ENCODE measurements at places on chromosomes 5 and 9.

DNA sequence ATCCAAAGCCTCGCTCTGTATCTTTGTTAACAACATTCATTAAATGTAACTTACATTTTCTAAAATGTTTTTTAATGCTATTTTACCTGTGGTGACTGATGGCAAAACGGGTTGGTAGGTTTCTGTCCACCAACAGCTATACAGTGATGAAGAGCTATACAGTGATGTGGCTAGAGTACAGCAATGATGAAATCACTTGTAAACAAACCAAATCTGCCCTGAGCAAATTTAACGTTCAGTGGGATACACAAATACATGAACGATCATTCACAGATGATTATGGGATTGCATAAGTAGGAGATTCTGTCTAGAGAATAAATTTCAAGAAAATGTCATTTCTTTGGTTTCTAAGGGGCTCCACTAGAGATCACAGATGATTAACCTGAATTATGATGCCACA is 132.7 kb downstream of the MPDZ start:
- peak; percentile 44 for DNase-seq

GRCh38 chr9:6426117-6426516 is 13.1 kb downstream of the UHRF2 start:
- DNase-seq: peak; percentile 64

DNA sequence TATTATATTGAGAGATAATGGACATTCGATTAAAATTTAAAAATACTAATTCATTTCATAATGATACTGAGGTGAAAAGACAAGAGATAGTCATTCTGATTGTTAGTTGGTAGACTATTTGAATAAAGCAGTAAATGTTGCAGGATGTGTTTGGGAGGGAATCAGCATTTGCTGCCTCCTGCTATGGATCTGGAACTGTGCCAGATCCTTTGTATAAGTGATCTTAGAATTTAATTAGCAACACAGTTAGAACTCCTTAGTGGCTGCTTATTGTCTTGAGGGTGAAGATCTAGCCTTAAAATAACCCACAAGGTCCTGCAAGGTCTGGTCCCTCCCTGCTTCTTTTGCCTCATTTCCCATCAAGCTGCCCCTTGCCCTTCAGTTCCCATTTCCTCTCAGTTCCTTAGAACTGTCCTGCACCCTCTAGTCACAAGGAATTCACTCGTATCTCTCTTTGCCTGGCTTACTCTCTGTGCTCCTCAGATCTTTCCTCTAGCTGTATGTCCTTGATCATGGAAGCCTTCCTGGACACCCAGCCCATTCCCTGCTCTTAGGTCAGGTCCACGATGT is 12.5 kb downstream of the LECT2 start:
- DNase-seq: no peak

GRCh38 chr5:109455598-109456096 is 45.9 kb upstream of the PJA2 start:
- DNase-seq: peak; percentile 100

DNA sequence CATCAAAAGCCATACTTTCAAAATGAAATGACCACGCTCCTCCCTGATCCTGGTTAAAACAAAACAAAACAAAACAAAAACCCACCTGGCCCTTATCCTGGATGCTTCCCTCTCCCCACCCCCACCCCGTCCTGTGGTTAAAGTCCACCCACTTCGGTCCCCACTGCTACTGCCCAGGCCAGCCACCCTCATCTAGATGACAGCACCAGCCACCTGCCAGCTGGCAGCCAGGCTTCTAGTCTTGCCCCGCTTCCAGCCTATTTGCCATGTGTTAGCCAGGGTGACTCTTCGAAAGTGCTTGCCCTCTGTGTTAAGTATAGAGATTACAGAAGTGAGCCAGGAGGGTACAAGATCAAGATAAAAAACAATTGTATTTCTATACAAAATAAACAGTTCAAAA is 27.5 kb upstream of the NCS1 start:
- no peak for DNase-seq

- no peak for DNase-seq
Observed at GRCh38 chr9:89822996-89823395, 218.2 kb downstream of the GADD45G start.

GRCh38 chr5:146076455-146076854 is 28.9 kb downstream of the PLAC8L1 start:
- no peak for DNase-seq

GRCh38 chr5:101473483-101473882 is 570.4 kb upstream of the ST8SIA4 start:
- peak; percentile 17 for DNase-seq

- no peak for DNase-seq
Observed at GRCh38 chr5:54956922-54957321, 28.5 kb downstream of the ESM1 start.

DNA sequence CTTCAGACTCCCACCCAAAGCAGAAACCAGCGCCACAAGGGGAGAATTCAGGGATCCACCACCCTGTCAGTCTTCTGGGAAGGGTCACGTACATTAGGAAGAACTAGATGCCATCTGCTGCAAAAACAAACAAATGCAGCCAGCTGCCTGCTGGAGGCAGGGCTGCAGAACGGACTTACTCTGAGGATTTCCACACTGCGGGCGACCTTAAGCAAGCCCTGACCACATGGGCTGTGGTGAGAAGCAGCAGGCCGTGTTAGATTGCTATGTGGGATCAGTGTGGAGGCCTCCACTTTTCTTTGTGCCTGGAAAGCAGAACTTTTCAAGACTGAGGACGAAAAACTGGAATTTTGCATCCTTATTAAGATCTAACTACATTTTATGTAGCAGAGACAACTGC is 13.4 kb upstream of the LTC4S start:
- peak; percentile 41 for DNase-seq

DNA sequence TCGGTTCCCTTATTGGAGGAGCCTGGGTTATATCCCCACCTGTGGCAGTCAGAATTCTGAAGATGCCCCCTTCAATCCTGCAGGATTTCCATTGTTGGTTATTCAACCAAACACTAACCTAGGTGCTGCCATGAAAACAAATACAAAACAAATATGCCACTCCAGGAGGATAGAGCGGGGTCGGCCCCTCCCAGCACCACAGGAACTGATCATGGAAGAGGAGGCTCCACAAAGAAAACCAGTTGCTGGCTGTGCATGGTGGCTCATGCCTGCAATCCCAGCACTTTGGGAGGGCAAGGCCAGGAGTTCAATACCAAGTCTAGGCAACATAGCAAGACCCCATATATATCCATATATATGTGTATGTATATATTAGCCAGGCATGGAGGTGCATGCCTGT is 13.2 kb upstream of the ADGRD2 start:
- DNase-seq: no peak

- DNase-seq: peak; percentile 28
Observed at GRCh38 chr5:53817183-53817582, 256.7 kb downstream of the NDUFS4 start.

GRCh38 chr9:124163760-124164255 is 93.9 kb upstream of the NEK6 start:
- no peak for DNase-seq

GRCh38 chr9:120652934-120653333 is 61.3 kb downstream of the MEGF9 start:
- DNase-seq: no peak

DNA sequence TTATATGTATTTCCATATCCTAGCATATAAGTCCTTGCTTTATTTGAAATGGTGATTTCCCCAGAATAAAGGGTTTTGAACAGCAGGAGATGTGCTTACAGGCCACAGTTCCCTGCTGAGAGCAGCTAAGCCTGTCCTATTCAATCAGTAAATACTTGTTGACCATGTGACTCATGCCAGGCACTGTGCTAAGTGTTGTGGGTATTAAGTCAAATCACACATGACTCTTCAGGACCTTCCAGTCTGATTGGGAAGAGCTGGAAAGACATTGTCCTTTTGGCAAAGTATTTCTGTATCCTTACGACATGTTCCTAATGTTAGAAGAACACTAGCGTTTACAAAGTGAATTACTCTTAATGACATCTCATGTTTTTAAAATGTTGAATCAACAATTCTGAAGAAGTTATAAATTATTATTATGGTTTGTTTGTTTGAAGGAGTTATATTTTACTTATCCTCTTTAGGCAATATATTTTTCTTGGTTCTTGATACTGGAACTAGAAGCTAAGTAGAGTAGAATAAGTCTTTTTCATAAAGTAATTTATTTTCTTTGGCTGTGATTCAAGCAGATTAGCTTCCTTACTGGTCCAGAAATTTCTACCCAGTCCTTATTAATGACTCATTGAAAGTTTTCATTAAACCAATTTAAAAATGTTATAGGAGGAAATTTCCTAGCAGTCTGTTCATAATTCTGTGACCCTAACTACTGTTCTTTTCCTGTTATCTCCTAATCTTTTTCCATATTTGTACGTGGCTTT is 82.1 kb downstream of the GAPVD1 start:
- DNase-seq: peak; percentile 85

- DNase-seq: no peak
Observed at GRCh38 chr9:26742828-26743476, 149.7 kb downstream of the CAAP1 start.

GRCh38 chr9:127209948-127210640 is 54.5 kb upstream of the GARNL3 start:
- no peak for DNase-seq

- no peak for DNase-seq
Observed at GRCh38 chr9:130058154-130058553, 4.4 kb downstream of the GPR107 start.

GRCh38 chr5:157204765-157205164 is 24.1 kb downstream of the ITK start:
- DNase-seq: no peak

DNA sequence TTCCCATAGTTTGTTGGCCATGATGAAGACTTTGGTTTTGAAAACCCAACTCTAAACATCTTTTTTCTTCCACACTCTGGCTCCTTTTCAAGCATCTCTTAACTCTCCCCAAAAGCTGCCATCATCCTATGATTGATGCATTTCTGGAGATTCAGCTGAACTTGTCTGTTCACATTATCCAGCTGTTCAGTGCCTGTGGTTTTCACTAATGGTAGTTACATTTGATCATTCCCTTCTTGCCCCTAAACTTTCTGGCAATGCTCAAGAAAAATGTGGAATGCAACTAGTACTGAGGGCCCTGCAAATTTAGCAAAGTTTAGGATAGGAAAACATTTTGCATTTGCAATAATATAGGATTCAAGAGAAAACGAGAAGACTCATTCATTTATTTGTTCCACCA is 267.5 kb downstream of the ENC1 start:
- DNase-seq: no peak

- DNase-seq: no peak
Observed at GRCh38 chr9:135167849-135168655, 80.6 kb downstream of the OLFM1 start.

GRCh38 chr5:57243286-57244137 is 69.7 kb downstream of the GPBP1 start:
- no peak for DNase-seq

GRCh38 chr5:7418276-7418675 is 22.3 kb downstream of the ADCY2 start:
- no peak for DNase-seq

- no peak for DNase-seq
Observed at GRCh38 chr5:52342361-52342760, 445.4 kb upstream of the ITGA1 start.

GRCh38 chr5:150624334-150625163 is 15.9 kb upstream of the SYNPO start:
- DNase-seq: no peak

- peak; percentile 95 for DNase-seq
Observed at GRCh38 chr9:127923771-127924170, 6.8 kb downstream of the PIP5KL1 start.

DNA sequence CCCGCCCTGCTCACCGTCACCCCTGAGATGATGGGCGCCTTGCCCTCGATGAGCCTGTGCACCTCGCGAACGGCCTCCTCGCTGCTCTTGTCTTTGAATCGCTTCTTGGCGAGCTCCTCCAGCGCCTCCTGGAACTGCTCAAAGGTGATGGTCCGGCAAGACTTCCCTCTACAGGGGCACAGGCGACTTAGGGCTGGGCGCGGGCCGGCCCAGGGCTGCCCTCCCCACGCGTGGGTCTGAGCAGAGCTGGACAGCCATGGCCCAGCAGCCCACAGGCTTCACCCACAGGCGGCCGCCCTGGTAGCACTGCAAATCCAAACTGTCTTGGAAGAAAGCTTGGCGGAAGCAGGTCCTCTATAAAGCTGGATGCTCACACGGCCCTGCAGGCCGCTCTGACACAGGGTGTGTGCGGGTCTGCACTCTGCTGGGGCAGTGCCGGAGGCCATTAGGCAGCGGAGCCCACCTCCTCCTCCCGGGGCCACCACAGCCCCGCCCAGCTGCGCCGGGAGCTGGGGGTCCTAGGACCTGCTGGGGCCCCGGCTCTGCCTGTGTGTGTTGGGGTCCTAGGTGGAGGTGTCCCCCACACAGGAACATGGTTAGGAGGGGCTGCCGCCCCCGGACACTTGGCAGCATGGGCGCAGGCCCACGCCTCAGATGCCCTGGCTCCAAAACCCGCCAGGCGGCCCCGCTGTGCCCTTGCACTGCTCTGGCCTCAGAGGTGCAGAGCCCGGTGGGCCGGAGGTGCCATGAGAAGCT is 27.0 kb downstream of the TPPP start:
- DNase-seq: no peak

- no peak for DNase-seq
Observed at GRCh38 chr5:169765176-169765996, 128.3 kb downstream of the DOCK2 start.

DNA sequence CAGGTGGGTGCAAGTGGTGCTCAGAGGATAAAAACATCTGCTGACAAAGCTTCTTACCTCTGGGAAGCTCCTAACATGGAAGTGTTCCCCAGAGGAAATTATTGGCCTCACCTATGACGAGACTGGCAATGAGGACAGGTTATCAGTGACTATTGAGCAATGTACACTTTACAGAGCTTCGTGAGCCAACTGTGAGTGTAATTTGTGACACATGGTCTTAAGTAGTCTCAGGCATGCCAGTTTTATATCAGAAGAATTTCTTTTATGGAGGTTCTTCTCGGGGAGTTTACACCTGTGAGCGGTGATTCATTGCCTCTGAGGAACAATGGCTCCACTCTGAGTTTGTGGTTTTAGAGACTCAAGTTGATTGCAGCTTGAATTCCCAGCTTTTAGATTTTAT is 11.3 kb downstream of the ANKDD1B start:
- DNase-seq: peak; percentile 46

GRCh38 chr5:143008809-143009521 is 238.8 kb downstream of the ARHGAP26 start:
- DNase-seq: peak; percentile 94

GRCh38 chr9:121529237-121529987 is 29.8 kb upstream of the GGTA1 start:
- peak; percentile 85 for DNase-seq

Measured in iris pigment epithelial cell (primary cell).